ENCODE measurements at places on chromosomes 1 and 21.

DNA sequence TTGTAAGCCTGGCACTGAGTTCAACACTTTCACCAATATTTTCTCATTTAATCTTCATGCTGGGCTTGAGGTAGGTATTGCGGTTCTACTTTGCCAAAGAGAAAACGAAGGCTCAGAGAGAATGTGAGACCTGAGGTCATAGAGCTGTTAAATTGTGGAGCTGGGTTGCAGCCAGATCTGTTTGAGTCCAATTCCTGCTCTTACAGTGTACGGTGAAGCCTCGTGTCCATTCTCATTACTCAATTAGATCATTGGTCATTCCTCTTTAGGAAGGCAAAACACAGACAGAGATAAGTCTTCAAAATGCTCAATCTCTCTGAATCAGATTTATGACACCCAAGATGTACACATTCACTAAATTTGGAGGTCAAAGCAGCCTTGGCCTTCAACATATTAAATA, 559.0 kb upstream of the DAB1 start:
- no peak for DNase-seq

DNA sequence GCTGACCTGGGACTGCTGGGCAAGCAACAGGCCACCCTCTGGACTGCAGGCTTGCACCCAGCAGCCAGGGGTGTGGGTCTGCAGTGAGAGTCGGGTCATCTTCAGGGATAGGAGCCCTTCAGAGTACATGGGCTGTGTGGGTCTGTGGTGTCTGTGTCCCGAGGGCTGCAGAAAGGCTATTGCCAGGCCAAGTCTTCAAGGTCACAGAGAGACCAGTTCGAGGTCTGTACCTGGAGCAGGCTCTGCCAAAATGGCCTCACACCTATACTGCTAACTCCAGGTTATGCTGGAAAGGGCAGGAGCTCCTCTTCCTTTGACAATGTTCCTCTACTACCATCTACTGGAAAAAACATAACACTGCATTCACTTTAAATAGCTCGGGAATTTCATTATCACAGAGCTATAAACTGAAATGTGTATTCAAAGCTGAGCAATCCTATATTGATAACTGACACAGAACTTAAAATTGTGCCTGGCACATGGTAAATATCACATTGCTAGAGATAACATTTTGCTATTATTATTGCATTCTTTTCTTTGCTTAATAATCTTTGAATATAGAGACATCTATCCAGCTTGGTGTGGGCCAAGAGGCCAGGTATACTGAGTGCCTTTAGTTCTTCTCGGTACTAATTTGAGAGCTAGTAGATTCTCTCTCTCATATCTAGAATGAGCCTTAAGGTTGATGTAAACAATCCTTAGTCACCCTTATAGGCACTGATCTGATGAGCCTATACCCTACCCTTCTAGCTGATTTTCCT, 6.9 kb upstream of the DNAH14 start:
- DNase-seq: peak; percentile 39

- DNase-seq: no peak
These were observed 134.8 kb downstream of the AKT3 start for GRCh38 chr1:243715285-243715684.

DNA sequence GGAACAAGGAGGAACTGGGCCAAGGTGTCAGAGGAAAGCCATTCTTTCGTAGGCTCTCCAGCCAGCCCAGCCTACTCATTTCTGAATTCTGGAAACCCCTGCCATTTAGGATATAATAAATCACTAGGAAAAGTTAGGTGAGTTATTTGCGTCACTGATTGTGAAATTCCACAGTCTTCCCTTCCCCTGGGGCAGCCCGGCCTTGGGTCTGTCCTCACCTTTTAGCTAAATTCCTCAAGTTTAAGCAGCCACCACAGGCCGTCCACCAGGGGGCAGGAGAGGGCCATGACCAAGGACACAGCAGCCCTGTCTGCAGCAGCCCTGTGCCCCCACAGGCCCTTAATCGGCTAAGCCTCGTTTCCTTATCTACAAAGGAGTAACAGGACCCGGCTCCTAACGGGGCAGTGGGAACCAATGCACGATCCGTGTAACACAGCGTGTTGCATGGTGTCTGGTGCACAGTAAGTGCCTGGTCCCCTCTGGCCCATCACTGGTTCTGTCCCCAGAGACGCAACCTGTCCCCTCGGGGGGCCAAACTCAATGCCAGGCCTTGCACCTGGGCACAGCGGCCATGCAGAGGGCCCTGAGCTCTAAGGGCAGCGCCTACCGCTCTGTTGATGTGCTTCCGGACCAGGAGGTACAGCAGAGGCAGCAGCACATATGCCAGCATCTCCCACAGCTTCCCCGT, 18.1 kb downstream of the GPR157 start:
- DNase-seq: peak; percentile 87

- peak; percentile 43 for DNase-seq
These were observed 66.3 kb upstream of the NTPCR start for GRCh38 chr1:232883992-232884661.

DNA sequence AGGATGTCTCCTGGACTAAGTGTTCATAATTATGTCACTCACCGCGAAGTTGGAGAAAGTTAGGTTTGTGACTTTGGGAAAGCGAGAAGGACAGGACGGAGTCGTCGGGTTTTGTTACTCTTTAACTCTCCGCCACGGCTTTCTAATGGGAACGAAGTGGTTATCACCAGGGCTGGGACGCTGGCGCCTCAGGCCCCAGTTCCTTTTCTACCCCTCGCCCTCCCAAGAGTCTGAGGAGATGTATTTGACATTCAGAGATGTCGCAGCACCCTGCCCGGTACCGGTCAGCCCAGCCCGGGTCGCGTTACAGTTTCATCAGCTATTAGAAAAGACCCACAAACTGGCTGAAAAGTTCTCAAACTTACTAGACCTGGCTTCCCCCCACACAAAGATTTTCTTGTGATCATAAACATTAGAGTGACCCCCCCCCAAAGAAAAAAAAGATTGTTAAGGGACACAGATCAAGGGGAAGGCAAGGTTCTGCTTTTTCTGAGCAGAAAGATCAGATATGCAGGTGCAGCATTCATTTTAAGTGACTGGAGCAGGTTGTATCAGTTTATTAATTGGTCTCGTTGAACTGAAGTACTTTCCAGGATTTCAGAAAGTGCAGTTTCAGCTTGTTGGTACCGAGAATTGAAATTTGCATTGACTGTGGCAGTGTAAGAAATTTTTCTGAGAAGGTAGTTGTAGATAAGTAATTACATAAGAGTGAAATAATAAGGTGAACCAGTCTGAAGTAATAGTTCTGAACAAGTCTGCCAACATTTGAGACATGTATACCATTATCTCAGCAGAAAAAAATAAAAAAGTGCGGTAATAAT, 859 bp upstream of the ZBTB18 start:
- no peak for DNase-seq

DNA sequence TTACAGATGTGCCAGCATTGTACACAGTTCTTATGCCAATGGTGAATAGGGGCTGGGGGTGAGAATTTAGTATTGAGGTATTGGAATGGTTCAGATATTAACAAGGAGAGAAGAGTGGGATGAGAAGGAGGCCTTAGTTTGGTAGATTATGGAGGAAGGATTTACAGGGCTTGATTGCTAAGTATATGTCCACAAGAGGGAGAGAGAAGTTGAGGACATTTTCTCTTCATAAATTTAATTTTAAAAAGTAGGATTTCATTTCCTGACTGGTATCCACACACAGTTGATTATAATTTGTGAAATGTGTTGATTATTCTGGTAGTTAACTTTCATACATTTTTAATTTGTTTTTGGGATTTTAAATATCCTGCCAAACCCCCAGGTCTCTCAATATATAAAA, 213.0 kb downstream of the ADGRL2 start:
- no peak for DNase-seq

DNA sequence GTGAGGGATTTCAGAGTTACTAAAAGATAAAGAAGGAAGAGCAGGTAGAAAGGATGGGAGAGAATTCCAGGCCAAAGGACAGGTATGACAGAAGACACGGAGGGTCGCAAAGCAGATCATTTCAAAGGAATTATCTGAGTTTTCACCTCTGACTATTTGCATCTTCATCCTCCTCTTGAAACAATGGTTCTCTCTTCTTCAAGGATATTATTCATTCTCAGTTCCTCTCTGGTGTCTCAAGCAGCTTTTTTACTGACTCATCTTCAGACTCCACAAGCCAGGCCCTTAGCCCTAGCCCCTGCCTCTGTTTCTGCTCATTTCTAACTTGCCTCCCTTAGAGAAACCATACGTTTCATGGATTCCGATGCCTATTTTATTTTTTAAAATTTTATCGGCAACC, 15.0 kb downstream of the DDX59 start:
- DNase-seq: peak; percentile 29

Measured in IMR-90 (cell line).